ENCODE measurements at places on chromosomes 2 and 18.

- no peak for DNase-seq
These were observed 124.2 kb upstream of the EPB41L5 start for GRCh38 chr2:119888680-119889079.

GRCh38 chr2:41234093-41234492 lies 782.2 kb upstream of the SLC8A1 start:
- no peak for DNase-seq

- DNase-seq: no peak
These were observed 21.5 kb downstream of the UXS1 start for GRCh38 chr2:106172649-106173048.

- DNase-seq: no peak
These were observed 77.1 kb upstream of the UGP2 start for GRCh38 chr2:63764630-63765029.

DNA sequence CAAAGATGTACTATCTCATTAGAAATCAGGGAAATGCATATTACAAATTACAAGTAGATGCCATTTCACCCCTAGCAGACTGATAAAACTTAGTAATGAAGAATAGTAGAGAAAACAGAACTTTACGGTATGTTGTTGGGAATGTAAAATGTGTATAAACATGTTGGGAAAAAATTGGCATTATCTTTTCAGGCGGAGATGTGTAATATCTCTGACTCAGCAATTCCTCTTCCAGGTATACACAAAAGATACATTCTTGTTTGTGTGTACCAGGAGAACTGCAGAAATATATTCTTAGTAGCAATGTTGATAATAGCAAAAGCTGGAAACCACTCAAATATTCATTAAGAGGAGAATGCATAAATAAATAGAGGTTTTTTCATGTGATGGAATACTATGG lies 204.5 kb downstream of the LPIN1 start:
- no peak for DNase-seq

DNA sequence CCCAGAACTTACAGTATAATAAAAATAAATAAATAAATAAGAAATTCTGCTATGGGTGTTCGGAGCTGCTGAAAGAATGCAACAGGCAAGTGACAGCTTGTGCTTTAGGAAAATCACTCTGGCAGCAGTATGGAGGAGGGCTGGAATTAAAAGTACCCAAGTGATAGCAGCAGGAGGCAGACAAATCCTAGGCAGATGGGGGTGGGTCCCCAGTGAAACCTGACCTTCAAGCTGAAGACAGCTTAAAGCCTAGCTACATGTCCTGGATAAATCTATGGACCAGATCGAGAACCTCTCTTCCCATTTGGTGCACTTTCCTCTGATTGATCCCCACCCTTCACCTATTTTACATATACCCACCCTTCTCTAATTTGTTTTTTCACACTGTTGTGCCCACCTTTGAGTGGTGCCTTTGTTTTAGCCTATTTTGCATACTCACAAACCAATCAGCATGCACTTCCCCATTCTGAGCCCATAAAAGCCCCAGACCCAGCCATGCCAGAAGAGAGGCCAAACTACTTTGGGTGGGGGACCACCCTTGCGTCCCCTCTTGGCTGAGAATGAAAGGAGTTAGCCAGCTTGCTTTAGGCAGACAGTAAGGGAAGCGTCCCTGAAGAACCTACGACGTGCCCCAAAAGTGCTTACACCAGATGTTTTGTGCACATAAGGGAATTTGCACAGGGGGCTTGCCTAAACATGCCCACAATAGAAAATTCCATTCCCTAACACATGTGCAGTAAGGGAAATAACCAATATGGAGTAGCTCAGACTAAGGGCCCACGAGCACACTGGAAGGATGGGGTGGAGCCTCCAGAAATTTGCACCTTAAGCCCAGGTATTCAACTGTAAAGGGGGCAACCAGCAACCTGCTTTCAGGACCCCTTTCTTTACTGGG lies 3.0 kb downstream of the METTL8 start:
- no peak for DNase-seq

DNA sequence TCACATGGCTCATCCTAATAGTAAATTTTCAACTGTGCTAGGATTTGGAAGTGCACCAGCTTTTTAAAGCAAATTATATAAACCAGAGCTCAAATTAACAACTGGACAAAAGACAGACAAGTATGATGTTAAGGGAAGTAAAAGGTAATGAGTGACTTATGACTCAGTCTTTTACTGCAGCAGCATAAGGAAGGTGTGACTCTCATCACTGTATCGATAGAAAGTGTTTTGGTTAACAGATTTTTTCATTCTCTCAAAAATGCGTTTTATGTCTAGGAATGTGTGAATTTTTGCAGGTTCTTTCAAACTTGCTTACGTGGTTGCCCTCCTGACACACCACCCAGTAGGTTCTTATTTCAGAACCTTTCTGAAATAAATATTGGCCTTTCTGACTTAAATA lies 244.2 kb upstream of the BOD1L2 start:
- DNase-seq: no peak

DNA sequence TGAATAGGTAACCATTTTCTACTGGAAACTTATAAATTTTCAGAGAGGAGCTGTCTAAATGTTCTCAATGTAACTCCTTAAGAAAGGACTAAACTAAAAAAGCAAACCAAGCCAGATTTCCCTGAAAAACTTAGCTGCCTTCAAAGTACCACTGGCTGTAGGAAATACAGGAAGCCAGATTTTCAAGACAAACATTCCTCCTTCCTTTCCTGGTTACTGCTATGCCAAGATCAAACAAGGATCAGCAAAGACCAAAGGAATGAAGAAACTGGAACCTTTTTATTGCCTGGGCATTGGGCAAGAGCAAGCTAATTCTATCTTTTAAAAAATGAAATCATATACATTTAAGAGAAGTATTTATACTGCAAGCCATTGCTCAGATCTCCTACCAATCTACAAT lies 212.7 kb downstream of the DYM start:
- DNase-seq: no peak

DNA sequence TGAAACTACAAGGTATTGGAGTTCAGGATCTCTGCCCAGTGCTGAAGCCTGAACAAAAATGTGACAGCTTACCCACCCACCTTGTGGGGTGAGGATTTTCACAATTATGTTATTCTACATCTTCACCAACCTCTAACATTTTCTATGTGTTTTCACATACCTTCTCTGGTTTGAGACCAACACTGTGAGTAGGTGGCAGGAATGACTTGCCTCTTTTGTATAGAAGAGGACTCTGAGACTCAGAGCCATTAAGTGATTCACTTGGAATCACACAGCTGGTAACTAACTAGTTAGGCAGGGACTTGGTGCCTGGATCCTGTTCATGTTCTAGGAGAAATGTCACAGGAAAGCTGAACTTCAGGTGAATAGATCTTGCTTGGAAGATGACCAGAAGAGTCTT lies 14.8 kb upstream of the SRBD1 start:
- DNase-seq: no peak

DNA sequence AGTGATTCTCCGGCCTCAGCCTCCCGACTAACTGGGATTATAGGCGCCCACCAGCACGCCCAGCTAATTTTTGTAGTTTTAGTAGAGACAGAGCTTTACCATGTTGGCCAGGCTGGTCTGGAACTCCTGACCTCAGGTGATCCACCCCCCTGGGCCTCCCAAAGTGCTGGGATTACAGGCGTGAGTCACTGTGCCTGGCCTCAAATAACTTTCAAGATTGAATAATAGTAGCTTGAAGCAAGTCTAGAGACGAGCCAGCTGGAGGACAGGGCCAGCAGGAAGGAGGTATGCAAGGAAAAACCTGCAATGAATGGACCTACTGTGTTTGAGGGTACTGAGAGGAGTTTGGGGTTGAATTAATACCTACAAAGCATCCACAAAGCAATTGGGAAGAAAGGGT lies 87.5 kb downstream of the MSH2 start:
- DNase-seq: no peak

GRCh38 chr18:25534401-25534800 lies 182.4 kb upstream of the ZNF521 start:
- DNase-seq: no peak

GRCh38 chr2:37764739-37765138 lies 93.3 kb upstream of the CDC42EP3 start:
- DNase-seq: no peak

DNA sequence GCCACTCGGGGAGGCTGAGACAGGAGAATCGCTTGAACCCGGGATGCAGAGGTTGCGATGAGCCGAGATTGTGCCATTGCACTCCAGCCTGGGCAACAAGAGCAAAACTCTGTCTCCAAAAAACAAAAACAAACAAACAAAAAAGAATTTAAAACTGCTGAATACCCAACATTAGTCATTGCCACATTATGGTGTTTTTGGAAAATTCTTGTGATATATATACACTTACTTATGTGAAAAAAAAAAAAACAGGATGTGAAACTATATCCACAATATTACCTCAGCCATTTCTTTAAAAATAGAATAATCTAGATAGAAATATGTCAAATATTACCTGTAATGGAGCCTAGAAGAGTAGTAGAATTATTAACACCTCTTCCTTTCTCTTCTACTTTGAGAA lies 288.3 kb upstream of the FN1 start:
- no peak for DNase-seq

DNA sequence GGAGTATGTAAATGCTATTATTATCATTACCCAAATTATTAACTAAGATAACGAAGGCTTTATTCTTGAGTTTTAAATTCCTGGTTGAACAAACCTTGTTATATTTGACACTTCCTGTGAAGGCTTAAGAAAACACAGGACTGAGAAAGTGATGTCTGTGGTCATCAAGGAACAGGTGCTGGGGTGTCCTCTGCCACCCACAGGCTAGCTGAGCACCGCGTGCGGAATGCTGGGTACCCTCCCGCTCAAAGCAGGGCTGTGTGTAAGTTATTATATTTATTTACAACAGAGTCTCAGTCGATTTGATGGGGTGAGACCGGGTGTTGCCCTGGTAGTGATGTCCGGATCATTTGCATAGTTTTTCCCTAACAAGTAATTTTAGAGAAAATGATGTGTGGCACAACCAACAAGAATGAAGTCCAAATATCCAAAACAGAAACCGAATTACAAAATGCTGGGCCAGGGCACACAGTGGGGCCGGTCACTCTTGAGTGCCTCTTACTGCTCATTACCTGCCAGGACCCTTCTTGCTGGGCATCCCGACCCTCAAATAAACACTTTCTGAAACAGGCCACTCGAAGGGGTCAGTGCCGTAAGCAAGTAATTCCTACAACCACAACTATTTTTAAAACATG lies 49.2 kb downstream of the TMEM18 start:
- no peak for DNase-seq

DNA sequence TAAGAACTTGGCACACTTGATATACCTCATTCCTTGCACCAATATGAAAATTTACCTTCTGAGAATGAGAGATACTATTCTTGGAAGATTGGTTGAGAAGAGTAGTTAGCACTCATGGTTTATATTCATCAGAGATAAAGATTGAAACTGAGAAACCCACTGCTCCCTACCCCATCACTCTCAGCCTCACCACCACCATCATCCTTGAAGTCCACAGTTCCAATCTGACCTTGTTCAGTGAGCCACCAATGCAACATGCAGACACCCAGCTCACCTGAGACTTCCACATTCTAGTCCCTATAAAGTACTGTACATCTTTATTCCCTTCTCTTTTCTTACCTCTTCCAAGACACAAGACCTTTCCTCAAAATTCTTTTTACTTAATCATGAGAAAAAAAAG lies 869.0 kb downstream of the TRIB2 start:
- no peak for DNase-seq

DNA sequence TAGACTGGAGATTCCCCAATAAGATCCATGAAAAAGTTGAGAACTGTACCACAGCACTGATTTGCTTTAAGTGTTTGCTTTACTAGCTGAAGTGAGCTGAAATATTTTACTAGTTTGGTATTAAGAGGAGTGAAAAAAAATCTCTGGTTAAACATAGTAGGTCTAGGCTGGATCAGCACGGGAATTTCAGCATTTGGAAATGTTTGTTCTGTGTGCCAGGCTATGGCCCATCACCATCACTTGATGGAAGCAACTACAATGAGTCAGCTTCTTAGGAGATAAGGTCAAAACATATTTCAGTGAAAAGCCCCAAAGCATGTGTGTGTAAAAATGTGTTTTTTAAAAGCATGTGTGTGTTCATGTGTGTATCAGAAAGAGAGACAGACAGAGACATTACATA lies 131.4 kb upstream of the DNMT3A start:
- no peak for DNase-seq

- DNase-seq: no peak
These were observed 981 bp upstream of the SF3B1 start for GRCh38 chr2:197435598-197436420.

- DNase-seq: no peak
These were observed 7.3 kb downstream of the NEMP2 start for GRCh38 chr2:190527214-190527613.

DNA sequence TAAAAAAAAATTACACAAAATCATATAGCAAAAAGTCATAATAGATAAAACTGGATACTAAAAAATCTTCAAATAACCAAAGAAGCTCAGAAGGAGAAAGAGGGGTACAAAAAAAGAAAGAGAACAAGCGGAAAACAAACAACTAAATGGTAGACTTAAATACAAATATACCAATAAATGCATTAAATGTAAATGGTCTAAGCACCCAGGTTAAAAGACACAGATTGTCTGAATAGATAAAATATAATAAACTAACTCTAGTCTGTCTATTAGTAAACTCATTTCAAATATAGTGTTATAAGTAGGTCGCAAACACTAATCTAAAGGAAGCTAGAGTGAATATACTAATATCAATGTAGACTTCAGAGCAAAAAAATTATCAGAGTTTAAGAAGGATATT lies 357.4 kb downstream of the METTL4 start:
- no peak for DNase-seq

DNA sequence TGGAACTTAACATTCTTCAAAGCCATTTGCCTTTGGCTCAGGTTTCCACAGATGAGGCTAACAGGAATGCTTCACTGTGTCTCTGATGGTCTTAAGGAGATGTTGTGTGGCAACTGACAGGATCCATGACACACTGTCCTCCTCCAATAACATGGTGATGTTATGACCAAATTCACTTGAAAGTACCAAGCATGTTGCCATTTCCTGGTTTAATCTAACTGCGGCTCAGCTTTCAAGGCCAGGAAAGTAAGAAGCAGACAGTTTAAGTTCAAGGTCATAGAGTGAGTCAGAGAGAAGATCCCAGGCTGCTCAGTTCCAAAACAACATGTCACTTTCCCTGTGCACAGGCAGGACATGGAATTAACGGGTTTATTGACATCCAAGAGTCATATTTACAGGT lies 513.6 kb downstream of the STK39 start:
- no peak for DNase-seq

DNA sequence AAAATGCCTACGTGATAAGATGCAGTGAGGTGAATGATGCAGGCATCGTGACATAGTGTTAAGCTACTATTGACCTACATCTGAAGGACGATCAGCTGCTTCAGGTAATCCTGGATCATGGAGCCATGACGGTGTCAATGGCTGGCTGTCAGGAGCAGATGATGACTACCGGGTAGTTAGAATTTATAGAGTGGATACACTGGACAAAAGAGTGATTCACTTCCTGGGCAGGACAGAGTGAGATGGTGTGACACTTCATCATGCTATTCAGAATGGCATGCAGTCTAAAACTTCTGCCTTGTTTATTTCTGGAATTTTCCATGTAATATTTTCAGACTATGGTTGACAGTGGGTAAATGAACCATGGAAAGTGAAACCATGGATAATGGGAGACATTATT lies 29.5 kb downstream of the METTL8 start:
- no peak for DNase-seq

- DNase-seq: no peak
These were observed 125.0 kb downstream of the SETBP1 start for GRCh38 chr18:44805643-44806042.
